Aorta (tissue), 5 donors: ENCODE measurements at places on chromosomes 7 and 10. TPM values are rescaled to one million over a fixed set of nuclear protein-coding genes. Genes with fewer than 3 reads are reported as not detected.

DNA sequence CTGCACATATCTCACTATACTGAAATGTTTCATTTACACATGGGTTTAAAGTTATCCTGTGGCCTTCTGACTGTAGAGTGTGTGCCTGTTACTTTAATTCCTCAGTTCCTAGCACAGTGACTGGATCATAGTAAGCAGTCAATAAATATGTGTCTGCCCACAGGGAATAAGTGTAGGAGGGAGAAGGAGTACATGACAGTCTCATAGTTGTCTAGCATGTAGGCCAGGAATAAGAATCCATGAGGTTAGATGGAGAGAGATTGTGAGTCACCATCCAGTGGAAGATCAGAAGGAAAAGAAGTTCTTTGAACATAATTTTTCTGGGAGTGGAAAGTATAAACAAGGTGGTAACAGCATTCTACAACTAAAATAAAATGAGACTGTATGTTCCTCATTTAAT, 36.6 kb upstream of the SEMA3A start:
- no peaks in the 10 kb centered on the region for H3K27me3 ChIP-seq
- no peak overlapping the region for H3K27ac ChIP-seq
- H3K4me3 ChIP-seq = no peak overlapping the region
- no peaks in the 10 kb centered on the region for H3K36me3 ChIP-seq

DNA sequence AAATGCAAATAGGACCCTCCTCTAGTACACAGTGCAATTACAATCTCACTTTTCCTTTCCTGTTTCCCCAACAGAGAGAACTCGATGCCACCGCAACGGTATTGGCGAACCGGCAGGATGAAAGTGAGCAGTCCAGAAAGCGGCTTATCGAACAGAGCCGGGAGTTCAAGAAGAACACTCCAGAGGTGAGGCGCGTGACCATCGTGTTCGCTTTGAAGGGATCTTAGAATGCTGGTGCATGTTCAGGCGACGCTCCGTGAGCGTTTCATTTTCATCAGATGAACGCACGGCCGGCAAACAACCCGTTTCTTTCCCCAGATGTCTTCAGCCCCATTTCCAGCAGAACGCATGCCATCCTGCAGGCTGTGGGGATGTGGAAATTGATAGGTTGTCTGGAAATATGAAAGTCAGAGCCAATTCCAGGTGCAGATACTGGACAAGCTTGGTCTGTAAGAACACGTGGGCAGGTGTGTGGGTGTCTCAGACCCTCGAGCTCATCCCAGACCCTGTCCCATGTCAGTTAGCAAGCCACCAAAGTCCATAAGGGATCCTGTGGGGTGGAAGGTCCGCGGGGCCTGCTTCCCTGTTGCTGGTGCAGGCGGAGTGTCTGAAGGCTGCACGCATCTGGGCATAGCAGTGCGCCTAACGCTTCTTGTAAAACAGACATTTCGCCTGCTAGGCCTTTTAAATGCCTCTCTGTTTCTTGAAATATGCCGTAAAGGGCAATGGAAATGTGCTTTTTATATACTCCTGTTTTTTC, 98.8 kb downstream of the CUX1 start:
- H3K27ac ChIP-seq = no peak overlapping the region
- no peak overlapping the region for H3K4me3 ChIP-seq
- H3K4me1 ChIP-seq = no peaks in the 10 kb centered on the region
- no peak for DNase-seq
- H3K36me3 ChIP-seq = no peaks in the 10 kb centered on the region

GRCh38 chr10:65234261-65234660, 1691.6 kb upstream of the LRRTM3 start:
- H3K36me3 ChIP-seq = no peaks in the 10 kb centered on the region
- H3K27me3 ChIP-seq = no peaks in the 10 kb centered on the region
- no peak for DNase-seq

CPED1 gene
- total RNA-seq = 201 TPM

- no peaks in the 10 kb centered on the region for H3K4me1 ChIP-seq
- DNase-seq = no peak
- H3K4me3 ChIP-seq = no peak overlapping the region
Measured at GRCh38 chr10:103982639-103983038, 15.7 kb downstream of the SLK start.

DNA sequence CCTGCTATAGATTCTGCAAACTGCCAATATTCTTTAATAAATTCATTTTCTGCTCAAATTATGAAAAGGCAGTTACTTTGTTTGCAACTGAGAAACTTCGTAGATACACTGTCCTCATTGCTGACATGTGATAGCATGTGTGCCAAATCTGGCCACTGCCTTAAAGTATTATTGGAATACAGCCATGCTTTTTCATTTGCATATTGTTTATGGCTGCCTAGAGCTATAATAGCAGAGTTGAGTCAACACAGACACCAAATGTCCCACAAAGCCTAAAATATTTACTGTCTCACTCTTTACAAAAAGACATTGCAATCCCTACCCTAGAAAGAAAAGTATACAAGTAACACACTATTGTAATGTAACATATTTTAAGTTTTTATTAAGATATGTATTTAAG, 647.4 kb downstream of the XPNPEP1 start:
- no peaks in the 10 kb centered on the region for H3K27me3 ChIP-seq
- no peak overlapping the region for H3K4me3 ChIP-seq
- H3K36me3 ChIP-seq = no peaks in the 10 kb centered on the region
- H3K4me1 ChIP-seq = no peaks in the 10 kb centered on the region

GRK5 gene
- 112 TPM for total RNA-seq

- no peak overlapping the region for H3K4me3 ChIP-seq
- H3K27ac ChIP-seq = no peak overlapping the region
- peaks cover 4% of the 10 kb centered on the region for H3K27me3 ChIP-seq
- no peaks in the 10 kb centered on the region for H3K36me3 ChIP-seq
- DNase-seq = no peak
- no peaks in the 10 kb centered on the region for H3K4me1 ChIP-seq
Measured at GRCh38 chr7:104482362-104483037, 154.1 kb downstream of the LHFPL3 start.

CXCL12 gene
- total RNA-seq = 322 TPM

DNA sequence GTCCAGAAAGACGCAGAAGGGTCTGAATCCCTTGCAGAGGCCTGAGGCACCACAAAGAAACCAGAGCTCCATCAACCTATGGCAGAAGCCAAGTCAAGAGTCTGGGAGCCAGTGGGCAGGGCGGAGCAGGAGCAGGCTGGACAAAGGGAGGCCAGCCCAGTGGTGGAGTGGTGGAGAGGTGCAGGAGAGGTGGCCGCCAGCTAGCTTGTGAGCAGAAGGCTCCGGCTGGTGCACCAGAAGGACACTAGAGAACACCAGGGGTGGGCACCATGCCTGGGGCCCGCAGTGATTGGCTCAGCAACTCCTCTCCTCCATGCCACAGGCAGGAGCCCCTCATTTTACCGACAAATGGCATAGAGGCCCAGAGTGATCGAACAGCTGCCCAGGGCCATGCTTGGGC, 186.6 kb downstream of the GRID1 start:
- no peaks in the 10 kb centered on the region for H3K36me3 ChIP-seq
- H3K27ac ChIP-seq = no peak overlapping the region
- no peaks in the 10 kb centered on the region for H3K27me3 ChIP-seq

DNA sequence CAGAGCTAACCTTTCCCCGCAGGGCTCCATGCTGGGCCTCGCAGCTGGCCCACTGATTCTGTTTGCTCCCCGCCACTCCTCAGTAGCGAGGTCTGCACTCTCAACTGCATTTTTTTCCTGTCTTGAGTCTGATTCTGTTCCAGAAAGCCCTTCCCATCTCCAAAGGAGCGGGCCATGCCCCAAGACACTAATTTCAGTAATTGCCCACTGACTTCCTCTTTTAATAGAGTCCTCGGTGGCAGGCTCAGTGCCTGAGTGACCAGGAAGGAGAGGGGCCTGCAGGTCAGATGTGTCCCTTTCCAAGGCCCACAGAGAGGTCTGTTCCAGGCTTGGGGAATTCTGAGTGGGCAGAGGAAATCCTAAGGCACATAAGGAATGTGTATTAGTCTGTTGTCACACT, 77.4 kb downstream of the ADCY1 start:
- H3K4me1 ChIP-seq = no peaks in the 10 kb centered on the region
- DNase-seq = no peak
- H3K4me3 ChIP-seq = no peak overlapping the region
- H3K27me3 ChIP-seq = no peaks in the 10 kb centered on the region
- H3K27ac ChIP-seq = no peak overlapping the region

GRCh38 chr10:5105626-5106025, 11.4 kb downstream of the AKR1C3 start:
- DNase-seq = no peak
- no peak overlapping the region for H3K4me3 ChIP-seq
- H3K27ac ChIP-seq = no peak overlapping the region
- peaks cover 11% of the 10 kb centered on the region for H3K36me3 ChIP-seq

- H3K4me3 ChIP-seq = no peak overlapping the region
- no peaks in the 10 kb centered on the region for H3K4me1 ChIP-seq
- no peak for DNase-seq
- H3K27ac ChIP-seq = no peak overlapping the region
- no peaks in the 10 kb centered on the region for H3K36me3 ChIP-seq
Measured at GRCh38 chr10:124296813-124297788, 121.6 kb downstream of the OAT start.

GSAP gene
- total RNA-seq = 24.1 TPM

DNA sequence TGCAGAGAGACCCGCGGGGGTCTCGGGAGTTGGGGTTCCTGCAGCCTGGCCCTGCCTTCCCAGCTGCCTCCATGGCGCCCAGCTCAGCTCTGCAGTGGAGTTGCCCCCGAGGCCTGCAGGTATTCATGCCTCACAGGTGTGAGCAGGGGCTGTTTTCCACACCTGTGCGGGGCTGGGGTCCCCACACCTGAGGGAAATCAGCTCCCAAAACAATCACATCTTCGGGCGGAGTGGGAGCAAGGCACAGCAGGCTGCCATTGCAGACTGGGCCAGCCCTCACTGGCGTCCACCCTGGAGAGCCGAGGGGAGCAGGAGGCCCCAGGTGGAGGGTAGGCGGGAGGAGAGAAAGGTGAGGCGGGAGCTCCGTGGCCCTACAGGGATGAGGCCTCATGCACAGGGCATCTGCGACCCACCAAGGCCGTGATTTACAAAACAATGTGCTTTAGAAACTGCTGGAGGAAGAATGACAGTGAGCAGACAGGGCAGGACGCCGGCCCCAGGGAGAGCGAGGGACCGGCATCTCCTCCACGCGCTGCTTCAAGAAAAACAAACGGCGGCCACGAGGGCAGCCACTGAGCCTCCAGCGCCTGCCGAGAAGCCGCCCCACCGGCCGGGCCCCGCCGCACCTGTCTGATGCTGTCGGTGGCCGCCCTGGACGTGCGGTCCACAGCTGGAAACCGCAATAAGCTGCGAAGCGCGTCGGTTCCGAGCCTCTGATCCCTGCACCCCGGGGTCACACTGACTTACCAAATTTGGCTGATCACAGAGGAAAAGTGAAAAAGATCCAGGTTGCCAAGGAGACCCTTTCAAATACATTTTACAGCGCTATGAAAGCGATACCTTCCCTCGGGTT, 53.0 kb upstream of the PDGFA start:
- H3K36me3 ChIP-seq = no peaks in the 10 kb centered on the region
- H3K4me3 ChIP-seq = no peak overlapping the region
- DNase-seq = no peak
- H3K4me1 ChIP-seq = no peaks in the 10 kb centered on the region
- H3K27ac ChIP-seq = no peak overlapping the region

- H3K27me3 ChIP-seq = no peaks in the 10 kb centered on the region
- no peak for DNase-seq
- H3K36me3 ChIP-seq = no peaks in the 10 kb centered on the region
Measured at GRCh38 chr10:4196771-4197390, 411.9 kb upstream of the KLF6 start.

PAX4 gene
- not detected for total RNA-seq

DNA sequence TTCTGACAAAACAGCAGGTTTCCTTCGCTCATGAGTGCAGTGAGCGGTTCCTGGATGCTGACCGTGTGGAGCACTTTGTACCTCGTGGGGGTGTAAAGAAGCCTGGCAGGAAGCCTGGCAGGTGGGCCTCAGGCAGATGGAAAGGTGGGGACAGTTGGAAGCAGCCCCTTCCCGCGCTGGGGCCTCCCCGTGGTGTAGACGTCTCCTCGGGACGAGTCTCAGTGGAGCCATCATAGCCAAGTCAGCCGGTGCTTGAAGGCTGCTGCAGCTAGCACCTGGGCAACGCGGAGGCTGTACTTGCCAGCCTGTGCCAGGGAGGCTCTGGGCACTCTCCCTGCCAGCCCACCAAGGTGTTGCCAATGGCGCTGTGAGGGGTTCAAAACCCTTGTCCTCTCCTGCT, 154.5 kb downstream of the WDR37 start:
- no peak overlapping the region for H3K4me3 ChIP-seq
- H3K36me3 ChIP-seq = no peaks in the 10 kb centered on the region
- H3K4me1 ChIP-seq = no peaks in the 10 kb centered on the region
- no peak overlapping the region for H3K27ac ChIP-seq

DNA sequence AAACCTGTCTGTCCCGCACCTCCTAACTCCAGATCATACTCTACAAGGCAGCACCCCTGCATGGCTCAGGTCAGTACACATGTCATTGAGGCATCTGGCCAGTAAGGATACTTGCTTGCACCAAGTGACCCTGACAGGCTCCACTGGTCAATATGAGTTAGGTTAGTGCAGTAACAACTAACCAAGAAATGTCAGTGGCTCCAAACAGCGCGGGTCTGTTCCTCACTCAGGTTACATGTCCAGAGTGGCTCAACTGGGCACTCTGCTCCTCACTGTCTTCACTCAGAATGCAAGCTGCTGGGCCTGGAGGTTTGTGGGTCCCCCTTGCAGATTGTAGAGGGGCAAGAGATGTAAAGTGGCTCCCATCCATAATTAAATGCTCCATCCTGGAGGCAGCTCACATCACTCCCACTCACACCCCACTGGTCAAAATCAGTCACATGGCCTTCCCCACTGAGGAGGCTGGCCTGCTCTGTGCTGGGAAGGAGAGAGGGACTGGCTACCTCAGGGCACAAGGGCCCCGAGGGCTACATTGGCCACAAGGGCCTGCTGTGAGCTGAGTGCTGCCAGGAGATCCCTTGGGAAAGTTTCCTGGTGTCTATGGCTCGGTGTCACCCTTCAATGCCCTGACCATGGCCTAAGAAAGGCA, 109.1 kb upstream of the GDF10 start:
- H3K27ac ChIP-seq = no peak overlapping the region
- H3K36me3 ChIP-seq = no peaks in the 10 kb centered on the region
- H3K27me3 ChIP-seq = no peaks in the 10 kb centered on the region
- H3K4me3 ChIP-seq = no peak overlapping the region
- no peak for DNase-seq

TMEM213 gene
- total RNA-seq = not detected

GRCh38 chr7:94261067-94261466, 133.6 kb upstream of the COL1A2 start:
- H3K36me3 ChIP-seq = no peaks in the 10 kb centered on the region
- H3K27ac ChIP-seq = no peak overlapping the region
- no peak for DNase-seq
- H3K4me1 ChIP-seq = no peaks in the 10 kb centered on the region

DNA sequence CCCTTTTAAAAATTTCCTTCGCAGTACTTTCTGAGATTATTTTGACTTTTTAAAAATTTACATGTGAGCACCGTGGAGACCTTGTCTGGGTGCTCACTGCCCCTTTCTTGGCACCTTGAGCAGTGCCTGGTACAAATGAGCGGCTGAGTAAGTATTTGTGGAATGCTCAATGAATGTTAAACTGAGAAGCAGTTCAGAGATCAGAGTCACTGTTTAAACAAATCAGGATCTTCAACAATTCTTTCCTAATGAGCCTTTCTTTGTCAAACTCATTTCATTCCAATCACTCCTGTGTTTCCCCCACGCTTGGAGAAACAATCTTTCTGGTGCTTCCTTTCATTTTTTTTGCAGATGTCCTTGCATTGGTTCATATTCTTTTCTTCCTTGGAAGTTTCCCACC, 611.3 kb upstream of the GALNT17 start:
- no peak overlapping the region for H3K27ac ChIP-seq
- H3K36me3 ChIP-seq = no peaks in the 10 kb centered on the region
- peaks cover 3% of the 10 kb centered on the region for H3K4me1 ChIP-seq
